ENCODE measurements at places on chromosomes 6 and 20.
A peak's percentile ranks its signal among the peaks of the same experiment; 100 is the strongest.

- no peak for DNase-seq
These were observed 141.3 kb upstream of the PMEPA1 start for GRCh38 chr20:57851025-57851682.

GRCh38 chr20:62776692-62777527, 19.4 kb upstream of the MRGBP start:
- DNase-seq = no peak

GRCh38 chr6:160917572-160917971, 74.0 kb upstream of the MAP3K4 start:
- no peak for DNase-seq

DNA sequence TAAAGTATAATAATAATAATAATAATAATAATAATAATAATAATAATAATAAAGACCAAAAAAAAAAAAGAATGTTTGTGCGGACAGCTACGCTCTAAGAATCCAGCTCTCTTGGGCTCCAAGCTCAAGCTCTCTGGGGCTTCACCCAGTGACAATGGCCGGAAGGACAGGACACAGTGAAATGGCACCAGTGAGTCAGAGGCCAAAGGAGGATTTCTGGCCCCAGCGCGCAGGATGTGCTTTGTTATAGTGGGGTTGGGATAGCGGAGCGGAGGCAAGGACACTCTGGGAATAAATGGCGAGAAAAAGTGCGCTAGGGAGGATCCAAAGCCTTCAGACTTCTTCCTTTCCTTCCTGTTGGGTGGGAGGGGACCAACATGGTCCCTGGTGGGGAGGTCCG, 38.2 kb downstream of the HLA-A start:
- no peak for DNase-seq

- DNase-seq = peak; percentile 72
These were observed at the start of gene RNF144B for GRCh38 chr6:18387061-18387721. TSS of gene RNF144B (plus strand) at chr6:18387350. CDS start at chr6:18399535, 12,185 bp downstream.

DNA sequence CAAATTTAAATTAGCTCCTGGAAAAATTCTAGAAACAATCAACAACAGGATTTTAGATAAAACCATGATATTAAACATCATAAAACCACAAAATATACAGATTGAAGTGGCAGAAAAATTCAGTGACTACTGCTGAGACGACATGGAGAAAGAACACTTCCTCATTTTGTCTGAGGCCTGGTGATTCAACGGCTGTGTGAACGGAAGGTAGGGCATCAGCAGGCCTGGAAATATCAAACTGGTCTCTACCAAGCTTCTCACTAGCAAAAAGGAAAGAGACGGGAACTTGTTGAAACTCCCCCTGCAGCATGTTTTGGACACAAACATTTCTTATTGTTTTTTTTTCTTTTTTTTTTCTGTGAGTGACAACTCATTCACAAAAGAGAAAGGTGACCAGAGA, 58.0 kb upstream of the AHI1 start:
- peak; percentile 9 for DNase-seq

DNA sequence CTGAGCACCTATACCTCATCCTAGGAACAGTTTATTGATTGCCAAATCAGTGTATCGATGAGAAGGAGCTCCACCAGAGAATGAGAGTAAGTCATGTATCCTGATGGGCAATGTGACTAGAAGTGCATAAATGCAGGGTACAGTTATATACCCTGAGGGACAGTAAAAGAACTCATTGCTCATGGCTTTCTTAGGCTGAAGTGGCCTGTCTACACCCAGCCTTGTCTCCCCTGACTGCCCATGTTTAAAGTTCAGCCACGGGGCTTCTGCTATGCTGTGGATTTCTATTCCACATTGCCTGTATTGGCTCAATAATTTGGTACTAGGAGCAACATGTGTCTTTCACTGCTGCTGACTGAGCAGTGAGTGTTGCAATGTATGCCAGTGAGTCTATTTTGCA, 400.4 kb upstream of the IMPG1 start:
- DNase-seq = no peak

GRCh38 chr6:137297887-137298286, 78.7 kb upstream of the IFNGR1 start:
- no peak for DNase-seq

GRCh38 chr6:150895928-150896632, 30.6 kb downstream of the MTHFD1L start:
- no peak for DNase-seq

- peak; percentile 53 for DNase-seq
These were observed 103.0 kb downstream of the EDN3 start for GRCh38 chr20:59403261-59403961.

- no peak for DNase-seq
These were observed 447.8 kb downstream of the FRK start for GRCh38 chr6:115612796-115613479.

DNA sequence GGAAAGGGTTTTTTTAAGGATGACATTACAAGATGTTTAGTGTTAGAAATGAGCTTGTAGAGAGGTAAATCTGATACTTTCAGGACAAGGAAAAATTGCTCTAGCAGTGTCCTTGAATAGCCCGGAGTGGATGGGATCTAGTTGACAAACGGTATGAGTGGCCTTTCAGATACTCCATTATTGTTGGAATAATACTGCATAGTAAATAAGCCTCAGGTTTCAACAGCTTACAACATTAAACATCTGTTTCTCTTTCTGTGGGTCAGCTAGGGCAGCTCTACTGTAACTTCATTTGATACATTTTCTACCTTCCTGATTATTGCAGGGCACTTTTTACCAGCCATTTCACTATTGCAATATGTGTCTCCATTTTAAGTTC, 118.0 kb downstream of the B3GAT2 start:
- no peak for DNase-seq

DNA sequence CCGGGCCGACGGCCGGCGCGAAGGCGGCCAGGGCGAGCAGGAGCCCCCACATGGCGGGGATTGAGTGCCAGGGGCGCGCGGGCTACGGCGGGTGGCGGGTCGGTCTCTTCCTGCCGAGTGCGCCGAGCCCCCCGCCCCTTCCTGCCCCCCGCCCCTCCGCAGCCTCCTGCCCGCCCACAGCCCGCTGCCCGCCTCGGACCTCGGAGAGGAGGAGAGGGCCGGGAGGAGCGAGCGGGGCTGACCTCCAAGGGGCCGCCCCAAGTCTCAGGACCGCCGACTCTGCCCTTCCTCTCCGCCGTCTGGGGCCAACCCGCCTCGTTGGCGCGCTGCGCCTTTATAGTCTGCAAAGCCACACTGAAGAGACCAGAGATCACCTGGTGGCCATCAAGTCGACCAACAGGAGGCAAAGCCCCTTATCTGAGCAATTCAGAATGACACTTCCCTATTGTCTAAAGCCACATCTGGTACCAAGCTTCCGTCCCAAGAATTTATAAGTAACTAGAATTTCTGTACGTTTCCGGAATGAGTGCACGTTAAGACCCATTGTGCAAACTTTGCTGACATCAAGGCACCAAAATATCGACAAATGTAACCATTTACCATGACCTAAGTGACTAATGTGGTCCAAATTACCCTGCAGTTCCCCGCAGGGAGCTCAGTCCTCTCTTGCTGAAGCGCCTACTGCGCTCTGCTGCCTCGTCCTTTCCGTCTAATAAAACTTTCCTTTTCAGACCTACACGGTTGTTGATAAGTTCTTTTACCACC, at the start of gene CPXM1:
CPXM1 (minus strand) TSS at position 107 of the 765 bp plus-strand sequence; CDS start at position 52, 55 bp downstream.
- DNase-seq = peak; percentile 14

GRCh38 chr20:17885544-17885943, 83.0 kb downstream of the SNX5 start:
- DNase-seq = no peak

- DNase-seq = no peak
These were observed 29.4 kb downstream of the PLCB1 start for GRCh38 chr20:8161264-8162071.

- no peak for DNase-seq
These were observed 20.5 kb downstream of the RSPH9 start for GRCh38 chr6:43665376-43665775.
